ENCODE measurements at places on chromosomes 2 and 18.
A peak's percentile ranks its signal among the peaks of the same experiment; 100 is the strongest.

- DNase-seq: no peak
These were observed 148.9 kb upstream of the TNP1 start for GRCh38 chr2:217008794-217009193.

- DNase-seq: no peak
These were observed 15.0 kb upstream of the BMPR2 start for GRCh38 chr2:202361108-202361507.

DNA sequence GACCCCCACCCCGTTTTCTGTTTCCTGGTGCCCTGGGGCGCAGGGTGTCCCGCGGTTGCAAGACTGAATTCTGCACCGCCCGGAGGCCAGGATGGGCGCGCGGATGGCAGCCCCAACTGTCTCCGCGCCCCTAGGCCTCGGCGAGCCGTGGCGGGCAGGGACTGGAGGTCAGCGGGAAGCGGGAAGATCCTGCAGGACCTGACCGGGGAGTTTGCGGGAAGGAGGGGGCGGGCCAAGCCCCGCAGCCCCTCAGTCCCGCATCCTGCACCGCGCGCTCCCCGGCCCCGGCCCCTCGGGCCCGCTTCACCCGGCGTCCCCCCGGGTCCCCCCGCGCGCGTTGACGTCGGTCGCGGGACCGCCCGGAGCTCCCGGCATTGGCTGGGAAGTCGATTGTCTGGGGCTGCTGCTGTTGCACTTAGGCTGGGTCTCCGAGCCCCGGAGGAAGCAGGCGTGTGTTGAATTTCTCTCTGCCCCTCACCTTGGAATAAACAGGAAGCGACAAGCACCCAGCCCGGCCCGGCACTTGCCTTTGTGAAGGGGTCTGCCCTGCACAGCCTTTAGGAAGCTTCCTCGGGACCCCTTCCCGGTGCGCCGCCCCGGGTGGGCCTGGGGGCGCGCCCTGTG is at the start of gene LDLRAD4:
Gene LDLRAD4 (plus strand): TSS at position 393 of the 624 bp plus-strand sequence.
- peak; percentile 58 for DNase-seq

GRCh38 chr2:229725716-229726574 is 11.6 kb upstream of the DNER start:
- no peak for DNase-seq

GRCh38 chr2:151228847-151229512 is 32.7 kb downstream of the RBM43 start:
- no peak for DNase-seq

- no peak for DNase-seq
These were observed 49.8 kb upstream of the LGALSL start for GRCh38 chr2:64404002-64404731.

- no peak for DNase-seq
These were observed 52.8 kb upstream of the SLC35F5 start for GRCh38 chr2:113809076-113809736.

DNA sequence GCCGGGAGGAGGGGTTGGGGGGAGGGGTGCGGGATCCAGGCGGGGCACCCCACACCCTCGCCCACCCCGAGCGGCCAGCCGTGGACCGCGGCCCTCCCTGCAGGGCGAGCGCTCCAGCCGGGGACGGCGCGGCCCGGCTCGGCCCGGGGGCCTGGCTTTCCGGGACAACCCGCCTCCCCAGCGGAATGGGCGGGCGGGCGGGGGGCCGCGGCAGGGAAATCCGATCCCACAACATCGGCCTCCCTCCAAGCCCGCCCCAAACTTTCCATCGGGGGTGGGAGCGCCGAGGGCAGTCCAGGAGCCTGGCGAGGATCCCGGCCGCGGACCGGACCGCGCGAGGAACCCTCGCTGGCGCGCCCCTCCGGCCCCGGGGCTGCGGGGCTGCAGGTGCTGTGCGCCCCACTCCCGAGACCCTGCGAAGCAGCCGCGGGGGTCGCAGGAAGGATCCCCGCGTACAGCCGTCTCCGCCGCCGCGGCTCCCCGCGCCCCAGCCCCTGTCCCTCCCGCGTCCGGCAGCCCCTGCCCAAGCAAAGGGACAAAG is 529 bp downstream of the SEMA4C start:
- DNase-seq: no peak

DNA sequence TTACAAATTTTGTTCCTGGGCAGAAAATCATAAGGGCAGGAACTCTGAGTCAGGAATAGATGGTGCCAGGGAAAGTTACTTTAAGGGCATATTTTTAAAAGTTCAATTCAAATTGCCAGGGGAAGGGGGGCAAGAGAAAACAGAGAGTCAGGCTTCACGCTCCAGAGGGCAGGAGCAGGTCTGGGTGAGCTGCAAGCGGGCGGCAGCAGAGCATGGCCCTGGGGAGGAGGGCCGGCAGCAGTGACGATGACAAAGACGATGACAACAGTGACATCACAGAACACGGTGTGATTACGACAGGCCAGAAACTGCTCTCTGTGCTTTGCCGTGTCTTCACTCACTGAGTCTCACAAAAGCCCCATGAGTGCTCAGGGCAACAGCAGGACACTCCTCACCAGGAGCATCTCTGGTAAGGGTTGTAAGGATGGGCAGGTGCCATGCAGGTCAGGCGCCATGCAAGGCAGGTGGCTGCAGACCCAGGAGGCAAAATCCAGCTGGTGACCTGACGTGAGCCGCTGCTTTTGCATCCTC is 23.3 kb downstream of the CHST10 start:
- no peak for DNase-seq

DNA sequence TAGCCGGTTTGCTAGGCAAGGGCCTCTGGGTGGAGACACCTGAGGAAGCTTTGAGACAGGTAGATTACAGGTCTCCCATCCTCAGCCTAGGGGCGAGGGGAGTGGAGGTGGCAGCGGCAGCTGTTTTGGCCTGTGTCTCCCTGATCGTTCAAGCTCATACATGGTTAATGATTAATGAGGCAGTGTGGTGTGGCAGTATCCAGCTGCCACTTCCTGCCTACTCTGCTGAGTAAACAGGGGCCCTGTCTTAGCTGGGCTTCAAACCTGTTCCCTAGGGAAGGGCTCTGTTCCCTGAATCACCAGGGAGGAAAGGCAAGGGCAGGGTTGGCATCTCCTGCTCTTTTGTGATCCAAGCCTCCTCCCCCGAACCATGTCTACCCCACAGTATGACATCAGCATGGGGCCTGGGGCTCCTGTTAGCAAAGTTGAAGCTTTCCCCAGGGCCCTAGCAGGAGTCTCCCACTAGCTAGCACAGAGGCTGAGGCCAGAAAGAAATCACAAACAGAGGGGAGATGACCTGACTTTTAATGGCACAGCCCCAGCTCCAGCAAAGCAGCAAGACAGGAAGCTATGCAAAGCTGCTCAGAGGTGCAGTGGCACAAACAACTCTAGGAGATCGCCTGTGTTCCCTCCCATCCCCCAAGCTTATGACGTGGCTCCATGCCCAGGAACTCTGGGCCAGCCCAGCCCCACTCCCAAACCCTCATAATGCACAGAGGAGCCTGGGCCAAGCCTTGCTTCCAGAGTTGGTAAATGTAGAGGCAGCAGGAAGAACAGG is 3.7 kb upstream of the TUBA4B start:
- peak; percentile 46 for DNase-seq

DNA sequence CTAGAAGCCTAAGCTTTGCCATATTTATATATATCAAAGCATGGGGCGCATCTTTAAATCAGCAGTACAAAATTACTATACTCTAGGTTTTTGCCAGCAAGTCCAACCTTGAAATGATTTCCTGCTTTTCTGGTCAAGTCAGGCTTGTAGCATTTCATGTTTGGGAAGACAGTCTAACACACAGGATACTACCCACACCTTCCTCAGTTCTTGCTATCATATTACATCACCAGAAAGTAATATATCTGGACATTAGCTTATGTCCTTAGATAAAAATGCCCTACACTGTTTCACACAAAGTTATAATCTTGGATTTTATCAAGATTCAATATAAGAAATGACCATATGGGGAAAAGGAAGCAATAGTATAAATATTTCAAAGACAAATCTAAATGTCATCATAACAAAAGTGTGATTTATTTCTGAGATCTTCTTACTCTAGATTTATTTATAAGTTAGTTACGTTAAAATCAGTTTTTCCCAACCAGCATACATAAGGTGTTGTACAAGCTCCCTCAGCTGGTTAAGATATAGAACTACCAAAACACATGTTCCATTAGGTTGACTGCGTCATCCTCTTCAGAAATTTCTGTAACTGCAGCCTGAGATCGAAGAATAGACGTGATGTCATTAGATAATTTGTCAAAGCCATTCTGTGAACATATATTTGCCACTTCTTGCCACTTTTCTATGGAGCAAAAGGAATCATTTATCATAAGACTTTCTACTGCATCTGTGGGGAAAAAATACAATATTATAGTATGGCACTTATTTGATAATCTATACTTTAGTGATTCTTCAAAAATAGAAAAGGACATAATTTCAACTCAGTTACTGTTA is 56.6 kb downstream of the CLHC1 start:
- DNase-seq: no peak

GRCh38 chr2:7703543-7704144 is 786.4 kb downstream of the RNF144A start:
- no peak for DNase-seq

DNA sequence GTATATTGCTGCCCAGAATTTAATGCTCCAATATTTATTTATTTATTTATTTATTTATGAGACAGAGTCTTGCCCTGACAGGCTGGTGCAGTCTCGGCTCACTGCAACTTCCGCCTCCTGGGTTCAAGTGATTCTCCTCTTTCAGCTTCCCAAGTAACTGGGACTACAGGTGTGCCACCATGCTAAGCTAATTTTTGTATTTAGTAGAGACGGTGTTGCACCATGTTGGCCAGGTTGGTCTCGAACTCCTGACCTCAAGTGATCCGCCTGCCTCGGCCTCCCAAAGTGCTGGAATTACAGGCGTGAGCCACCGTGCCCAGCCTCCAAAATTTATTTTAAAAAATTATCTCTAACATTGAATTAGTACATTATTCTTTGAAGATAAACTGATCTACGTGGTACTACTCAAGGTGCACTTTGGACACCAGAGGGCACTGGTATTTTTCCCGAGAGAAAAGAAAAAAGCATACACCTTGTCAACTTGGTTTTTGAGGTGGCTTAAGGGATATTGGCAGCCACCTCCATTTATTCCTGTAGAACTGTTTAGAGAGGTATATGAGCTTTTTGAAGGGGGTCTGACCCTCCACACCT is 1.4 kb upstream of the IDH1 start:
- DNase-seq: no peak

DNA sequence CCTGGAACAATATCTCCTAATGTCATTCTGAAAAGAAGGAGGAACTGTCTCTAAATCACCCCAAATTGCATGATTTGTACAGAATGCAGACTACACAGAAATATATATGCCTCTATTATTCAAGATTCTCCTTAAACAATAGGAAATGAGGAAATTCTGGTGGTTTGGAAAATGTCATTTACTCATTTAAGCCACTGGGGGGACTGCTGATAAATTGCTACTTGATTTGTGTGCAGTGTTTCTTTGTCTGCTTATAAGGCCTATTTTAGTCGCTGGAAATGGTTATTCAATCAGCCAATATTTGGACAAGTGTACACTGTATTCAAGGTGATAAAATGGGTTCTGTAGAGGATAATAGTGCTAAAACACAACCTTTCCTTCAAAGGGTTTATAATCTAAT is 801.9 kb upstream of the CELF4 start:
- no peak for DNase-seq

GRCh38 chr2:130828461-130828860 is 8.3 kb upstream of the ARHGEF4 start:
- DNase-seq: no peak

- DNase-seq: no peak
These were observed 10.6 kb upstream of the HNRNPLL start for GRCh38 chr2:38613126-38613848.

- no peak for DNase-seq
These were observed 762.4 kb downstream of the DSC3 start for GRCh38 chr18:30280186-30280585.

DNA sequence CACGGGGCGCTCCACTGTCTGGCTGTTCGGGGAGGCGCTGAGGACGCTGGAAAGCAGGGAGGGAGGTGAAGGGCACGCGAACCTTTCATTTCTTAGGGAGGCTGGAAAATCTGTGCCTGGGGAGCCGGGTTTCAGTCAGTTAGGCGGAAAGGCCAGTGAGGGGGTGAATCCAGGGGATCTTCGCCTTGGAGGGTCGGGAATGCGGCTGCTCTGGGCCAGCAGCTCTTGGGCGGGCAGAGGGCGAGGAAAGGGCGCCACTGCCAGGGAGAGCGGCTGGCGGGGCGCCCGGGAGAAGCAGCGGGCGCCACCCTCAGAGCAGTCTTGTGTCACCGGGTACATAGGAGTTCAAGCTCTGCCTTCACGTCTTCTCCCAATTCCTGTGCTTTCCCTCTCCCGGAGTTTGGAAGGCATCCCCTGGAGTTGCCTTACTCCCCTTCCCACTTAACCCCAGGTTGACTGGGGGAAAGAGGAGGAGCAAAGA is 1.4 kb downstream of the CCDC85A start:
- no peak for DNase-seq

DNA sequence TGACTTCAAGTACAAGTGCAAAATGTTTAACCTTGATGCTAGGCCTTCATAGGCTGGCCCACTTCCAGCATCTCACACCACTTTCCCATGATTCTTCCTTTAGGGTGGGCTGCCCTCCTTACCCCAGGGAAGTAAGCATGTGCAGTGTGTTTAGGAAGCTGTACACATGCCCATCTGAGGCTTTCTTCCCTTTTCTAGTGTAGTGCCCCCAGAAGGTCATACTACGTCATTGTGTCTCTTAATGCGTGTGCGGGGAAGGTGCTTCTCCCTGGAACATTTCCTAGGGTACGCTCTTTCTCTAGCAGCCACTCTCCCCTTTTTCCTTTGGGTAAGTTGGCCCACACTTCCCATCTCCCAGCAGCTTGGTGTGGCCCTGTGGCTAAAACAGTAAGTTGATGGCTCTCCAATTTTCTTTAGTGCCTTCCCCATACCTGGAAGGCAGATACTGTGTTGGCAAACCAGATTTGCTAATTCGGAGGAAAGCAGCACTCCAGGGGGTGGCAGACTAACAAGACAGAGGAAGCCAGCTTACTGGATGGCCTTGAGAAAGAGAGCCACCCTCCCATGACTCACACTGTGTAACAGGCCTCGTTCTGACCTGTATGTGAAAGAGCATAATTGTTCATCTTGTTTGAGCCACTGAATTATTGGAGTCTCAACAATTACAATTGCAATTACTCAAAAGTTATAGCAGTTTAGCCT is 1.1 kb upstream of the SULT6B1 start:
- no peak for DNase-seq

DNA sequence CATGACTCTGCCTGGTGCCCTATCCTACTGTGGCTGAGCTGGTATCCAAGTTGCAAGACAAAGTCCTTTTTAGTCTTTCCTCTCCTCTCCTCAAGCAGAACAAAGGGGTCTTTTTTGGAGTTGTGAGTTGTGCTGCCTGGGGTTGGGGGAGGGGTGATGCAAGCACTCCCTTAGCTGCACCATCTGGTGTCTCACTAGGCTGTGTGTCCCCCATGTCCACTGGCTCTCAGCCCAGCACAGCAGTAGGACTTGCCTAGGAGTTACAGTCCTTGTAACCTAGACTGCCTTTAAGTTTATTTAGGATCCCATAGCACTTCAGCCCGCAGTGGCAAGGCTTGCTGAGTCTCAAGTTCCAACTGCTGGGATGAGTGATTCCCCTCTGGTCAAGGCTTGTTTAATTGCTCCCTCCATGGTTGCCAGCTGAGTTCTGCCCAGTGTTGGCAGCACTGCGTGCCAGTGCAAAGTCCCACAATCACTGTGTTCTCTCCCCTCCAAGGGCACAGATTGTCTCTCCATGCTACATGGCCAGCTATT is 13.2 kb upstream of the ILKAP start:
- no peak for DNase-seq

- DNase-seq: no peak
These were observed 83.5 kb upstream of the RANBP2 start for GRCh38 chr2:108635630-108636354.

Data from activated CD8-positive, alpha-beta memory T cell treated with anti-CD3 and anti-CD28 coated beads, Interleukin-2, amount 50 U/mL, for 4 hours (primary cell).